Stimulated activated CD4-positive, alpha-beta T cell treated with anti-CD3 and anti-CD28 coated beads, Interleukin-1b, Interleukin-23, amount 100 ng/mL, for 1 hour (primary cell): ENCODE measurements at places on chromosomes 11 and 22.

DNA sequence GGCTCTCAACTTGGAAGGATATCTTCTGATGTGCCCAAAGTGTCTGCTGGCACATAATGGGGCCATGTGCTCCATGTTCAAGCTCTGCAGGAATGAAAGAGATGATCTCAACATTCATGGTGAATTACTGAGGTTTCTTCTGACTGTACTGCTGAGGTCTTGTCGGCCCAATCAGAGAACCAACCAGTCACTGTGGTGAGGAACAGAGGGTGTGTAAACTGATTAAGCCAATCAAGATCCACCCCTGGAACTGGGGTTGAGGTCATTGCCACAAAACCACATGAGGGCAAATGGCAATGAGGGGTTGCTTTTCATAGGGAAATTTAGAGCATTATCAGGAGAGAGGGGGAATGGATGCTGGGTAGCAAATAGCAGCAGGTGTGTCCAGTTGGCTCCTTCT lies 152.3 kb upstream of the RAG2 start:
- DNase-seq: no peak

DNA sequence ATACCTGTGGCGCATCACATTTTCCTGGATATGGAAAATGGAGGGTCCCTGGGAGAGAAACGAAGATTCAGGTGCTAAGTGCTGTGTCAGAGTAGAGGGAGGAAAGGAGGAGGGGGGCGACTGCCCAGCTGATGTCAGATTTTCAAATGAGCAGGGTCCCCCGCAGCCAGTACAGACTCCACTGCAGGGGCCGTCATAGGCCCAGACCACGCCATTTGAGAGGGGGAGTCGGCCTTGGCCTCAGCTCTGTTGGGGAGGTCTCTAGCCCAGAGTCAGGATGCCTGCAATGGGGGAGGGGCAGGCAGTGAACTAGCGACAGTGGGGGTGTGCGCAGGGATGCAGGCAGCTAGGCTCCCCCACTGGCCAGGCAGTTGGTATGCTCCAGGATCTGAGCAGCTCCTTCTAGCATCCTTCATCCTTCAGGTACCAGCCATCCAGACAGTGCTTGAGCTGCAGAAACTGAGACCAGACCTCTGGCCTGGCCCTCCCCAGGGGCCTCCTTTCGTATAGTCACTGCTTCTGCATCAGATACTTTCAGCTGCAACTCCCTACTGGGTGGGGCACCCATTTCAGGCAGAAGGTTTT lies at the start of the genes BSCL2 and GNG3:
TSS of gene BSCL2 (minus strand) at position 148 of the 585 bp plus-strand sequence. CDS start 229 bp downstream, outside the sequence.
TSS of gene GNG3 (plus strand) at position 400 of the 585 bp plus-strand sequence. CDS start 620 bp downstream, outside the sequence.
- no peak for DNase-seq

DNA sequence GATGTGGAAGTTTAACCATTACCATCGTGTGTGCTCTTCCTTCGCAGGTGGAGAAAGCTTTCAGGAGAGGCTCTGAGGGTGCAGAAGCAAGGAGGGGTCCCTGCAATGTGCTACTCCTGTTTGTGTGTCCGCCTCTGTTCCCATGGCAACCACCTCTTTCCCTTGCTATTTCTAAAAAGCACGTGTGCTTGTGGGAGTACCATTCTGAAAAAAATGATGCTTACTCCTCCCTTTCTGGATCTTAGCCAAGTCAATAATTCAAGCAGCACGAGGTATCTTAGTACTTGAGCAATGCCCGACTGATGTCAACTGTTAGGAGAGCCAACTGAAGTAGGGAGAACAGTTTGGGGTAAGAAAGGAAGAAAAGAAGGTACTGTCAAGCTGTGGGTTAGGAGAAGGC lies 628.7 kb downstream of the NTM start:
- no peak for DNase-seq

DNA sequence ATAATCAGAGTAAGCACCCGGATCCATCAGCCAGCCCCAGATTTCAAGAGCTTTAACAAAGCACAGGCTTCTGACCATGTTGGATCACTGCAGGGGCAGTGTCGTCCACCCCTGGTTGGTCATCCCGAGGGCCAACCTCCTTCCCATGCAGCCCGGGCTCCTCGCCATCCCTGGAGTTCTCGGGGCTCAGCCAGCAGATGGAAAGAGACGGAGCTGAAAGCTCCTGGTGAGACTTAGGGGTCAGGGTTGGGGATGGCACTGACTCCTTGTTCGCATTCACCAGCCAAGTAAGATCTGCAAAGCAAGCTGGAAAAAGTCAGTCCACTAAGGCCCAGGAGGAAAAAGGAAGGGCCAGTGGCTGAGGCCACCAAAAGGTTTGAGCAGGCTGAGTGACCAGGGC lies 888.9 kb downstream of the BRD1 start:
- DNase-seq: no peak

GRCh38 chr11:21896746-21897602 lies 295.9 kb upstream of the ANO5 start:
- no peak for DNase-seq

DNA sequence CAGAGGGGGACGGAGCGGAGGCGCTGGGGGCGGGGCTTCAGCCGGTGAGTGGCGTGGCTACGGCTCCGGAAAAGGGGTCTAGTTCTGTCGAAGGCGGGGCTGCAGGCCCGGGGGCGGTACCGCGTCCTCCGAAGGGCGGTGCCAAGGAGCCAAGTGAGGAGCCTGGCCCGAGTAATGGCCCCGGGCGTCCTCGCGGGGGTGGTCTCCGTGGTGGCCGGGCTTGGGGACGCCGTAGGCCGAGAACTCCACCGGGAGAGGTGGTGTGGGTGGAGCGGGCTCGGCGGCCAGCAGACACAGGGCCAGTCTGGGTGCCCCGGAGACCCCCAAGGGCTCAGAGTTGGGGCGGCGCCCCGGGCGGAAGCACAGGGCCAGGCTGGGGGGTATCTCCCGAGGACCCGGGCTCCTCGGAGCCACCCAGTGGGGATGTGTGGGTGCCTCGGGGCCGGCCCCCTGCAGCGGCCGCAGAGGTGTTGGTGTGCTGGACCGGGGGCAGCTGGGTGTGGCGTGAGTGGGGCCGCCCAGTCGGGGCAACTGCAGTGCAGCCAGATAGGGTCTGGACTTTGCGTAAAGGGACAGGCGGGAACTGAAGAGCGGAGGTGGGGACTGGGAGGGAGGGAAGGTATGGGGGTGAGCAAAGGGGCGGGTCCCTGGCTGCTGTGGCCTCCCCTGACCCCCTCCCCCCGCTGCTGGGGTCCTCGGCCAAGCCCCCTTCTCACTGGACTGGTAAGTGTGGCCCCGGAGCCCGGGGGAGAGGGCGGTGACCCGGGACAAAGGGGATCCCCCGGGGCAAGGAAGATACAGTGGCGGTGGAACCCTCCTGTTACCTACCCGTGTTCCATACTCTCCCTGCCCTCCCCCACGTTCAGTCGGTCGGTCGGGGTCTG lies 838 bp downstream of the FKBP2 start:
- peak; percentile 99 for DNase-seq

GRCh38 chr11:57481915-57482781 lies 21.8 kb downstream of the RTN4RL2 start:
- no peak for DNase-seq

DNA sequence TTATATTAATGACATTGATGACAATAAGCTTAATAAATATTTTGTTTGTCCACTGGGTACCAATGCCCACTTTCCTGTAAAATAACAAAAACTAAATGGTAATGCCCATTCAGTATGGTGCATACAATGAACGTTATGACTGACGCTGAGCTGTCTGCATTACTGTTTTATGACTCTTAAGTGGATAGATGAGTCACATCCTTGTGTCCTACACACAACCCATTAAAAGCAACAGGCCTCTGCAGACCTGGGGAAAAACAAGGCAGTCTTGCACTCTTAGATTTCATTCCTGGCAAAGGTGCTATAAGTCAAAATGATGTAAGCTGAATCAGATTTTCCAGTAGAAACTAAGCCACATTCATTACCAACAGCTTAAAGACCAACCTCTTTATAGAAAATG lies 176.3 kb upstream of the TMEM45B start:
- no peak for DNase-seq

DNA sequence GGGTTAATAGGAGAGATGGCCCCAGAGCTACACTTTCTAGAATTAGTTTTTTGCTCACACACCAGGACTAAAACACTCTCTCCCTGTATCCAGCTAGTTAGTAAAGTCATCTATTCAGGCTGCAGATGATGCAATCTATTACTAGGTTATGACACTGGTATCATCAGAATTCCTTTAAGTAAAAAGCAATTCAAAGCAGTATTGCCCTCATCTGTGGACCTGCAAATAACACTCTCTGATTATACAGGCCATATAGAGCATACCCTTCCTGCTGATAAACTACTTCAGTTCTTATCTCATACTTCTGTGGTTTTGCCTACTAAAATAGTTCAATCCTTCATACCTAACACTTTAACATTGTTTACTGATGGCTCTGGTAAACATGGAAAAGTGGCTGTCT lies 13.5 kb upstream of the MTMR2 start:
- no peak for DNase-seq

DNA sequence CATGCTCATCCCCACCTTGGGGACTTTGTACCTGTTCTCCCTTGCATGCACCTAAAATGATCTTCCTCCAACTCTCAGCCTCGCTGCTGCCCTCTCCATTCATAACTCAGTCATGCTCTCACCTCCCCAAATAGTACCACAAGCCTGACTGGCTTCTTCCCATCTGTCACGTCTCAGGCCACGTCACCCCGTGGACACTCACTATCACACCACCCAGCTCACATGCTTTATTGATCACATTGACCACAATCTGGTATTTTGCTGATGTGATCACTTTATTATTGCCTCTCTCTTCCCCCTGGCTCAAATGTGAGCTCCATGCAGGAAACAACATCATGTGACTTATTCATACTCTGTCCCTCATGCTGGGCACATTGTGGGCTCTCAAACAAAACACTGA lies 9.2 kb upstream of the SGSM1 start:
- no peak for DNase-seq

- no peak for DNase-seq
These were observed 155.5 kb downstream of the SHANK2 start for GRCh38 chr11:71096751-71097388.

DNA sequence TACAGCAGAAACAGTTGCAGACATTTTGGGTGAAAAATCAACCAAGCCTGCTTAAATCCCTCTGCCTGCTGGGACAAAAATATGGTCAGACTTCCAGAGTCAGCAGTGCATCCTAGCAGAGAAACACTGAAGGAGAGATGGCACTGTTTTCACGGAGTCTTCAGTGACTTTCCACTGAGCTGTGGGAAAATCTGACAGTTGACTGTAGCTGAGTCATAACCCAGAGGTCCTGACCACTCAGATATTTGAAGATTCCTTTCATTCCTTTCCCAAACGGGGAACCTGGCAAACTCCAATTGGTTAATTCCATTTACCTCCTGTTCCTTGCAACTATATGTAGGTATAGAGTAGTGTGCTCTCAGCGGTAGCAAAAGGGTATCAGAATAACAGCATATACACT lies 20.9 kb upstream of the UPB1 start:
- no peak for DNase-seq
